ENCODE measurements at places on chromosomes 3 and 15. TPM values are rescaled to one million over a fixed set of nuclear protein-coding genes. Genes with fewer than 3 reads are reported as not detected.

The PDZRN3 gene
- 27.1 TPM for total RNA-seq

DNA sequence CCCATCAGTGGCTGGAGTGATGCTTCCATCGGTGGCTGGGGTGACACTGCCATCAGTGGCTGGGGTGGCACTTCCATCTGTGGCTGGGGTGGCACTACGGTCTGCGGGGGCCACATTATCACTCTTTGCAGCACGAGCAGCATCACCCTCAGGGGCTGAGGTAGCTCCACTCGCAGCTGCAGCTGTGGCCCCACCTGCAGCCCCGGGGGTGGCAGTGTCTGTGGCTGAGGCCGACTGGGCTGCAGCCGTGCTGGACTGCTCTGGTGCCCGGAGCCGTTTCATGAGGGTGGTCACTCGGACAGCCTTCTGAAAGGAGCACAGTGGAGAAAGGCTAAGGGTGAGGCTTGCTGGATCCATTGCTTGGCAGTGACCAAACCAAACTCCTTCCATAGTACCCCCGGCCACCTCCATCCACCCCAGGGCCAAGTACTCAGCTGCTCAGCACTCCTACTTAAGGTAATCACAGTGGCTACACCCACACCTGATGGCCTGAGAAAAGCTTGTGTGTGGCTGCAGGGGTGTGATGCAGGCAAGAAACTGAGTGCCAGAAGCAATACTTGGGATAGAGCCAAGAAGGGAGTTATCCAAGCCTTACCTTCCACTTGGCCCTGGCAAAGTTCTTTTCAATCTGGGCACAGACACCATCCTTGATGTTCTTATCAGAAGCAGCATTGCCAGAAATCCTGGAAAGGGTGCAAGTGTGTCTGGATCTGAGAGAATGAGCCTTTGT, 3.4 kb upstream of the TRAIP start:
- H3K4me1 ChIP-seq = peaks cover 7% of the 10 kb centered on the region
- no peak overlapping the region for H3K27ac ChIP-seq
- no peaks in the 10 kb centered on the region for H3K27me3 ChIP-seq
- DNase-seq = no peak
- no peak overlapping the region for H3K4me3 ChIP-seq

The CPEB1 gene
- total RNA-seq = 3.9 TPM

DNA sequence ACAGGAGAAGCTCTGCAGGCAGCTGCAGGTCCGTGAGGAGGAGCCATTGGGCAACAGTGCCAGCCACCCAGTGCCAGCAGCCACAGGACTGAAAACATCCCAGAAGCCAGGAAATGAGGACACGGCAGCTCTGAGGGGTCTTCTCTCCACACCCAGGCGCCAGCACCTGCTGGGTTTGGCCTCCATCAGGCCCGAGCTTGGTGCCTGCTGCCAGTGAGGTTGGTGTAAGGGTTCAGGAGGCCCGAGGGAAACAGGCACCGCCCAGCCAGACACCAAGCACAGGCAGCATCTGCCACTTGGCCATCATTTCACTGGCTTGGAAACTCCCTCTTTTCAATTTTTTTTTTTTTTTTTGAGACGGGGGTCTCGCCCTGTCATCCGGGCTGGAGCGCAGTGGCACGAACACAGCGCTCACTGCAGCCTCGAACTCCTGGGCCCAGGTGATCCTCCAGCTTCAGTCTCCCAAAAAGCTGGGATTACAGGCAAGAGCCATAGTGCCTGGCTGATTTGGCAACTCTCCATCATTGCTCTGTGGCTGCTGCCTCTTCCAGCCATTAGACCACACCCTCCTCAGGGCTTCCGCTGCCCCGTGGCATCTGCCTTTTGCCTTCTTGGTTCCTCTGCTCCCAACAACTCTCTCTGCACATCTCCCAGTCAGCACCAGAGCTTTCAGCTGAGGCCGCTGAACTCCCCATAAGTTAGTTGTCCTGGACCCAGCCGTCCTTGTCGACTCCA, 1.5 kb upstream of the ITIH3 start:
- H3K36me3 ChIP-seq = no peaks in the 10 kb centered on the region
- DNase-seq = no peak
- no peak overlapping the region for H3K4me3 ChIP-seq
- H3K4me1 ChIP-seq = no peaks in the 10 kb centered on the region
- H3K27me3 ChIP-seq = no peaks in the 10 kb centered on the region
- no peak overlapping the region for H3K27ac ChIP-seq

The GOLGA6L26 gene
- not detected for total RNA-seq

GRCh38 chr3:129593595-129594339, 12.7 kb downstream of the PLXND1 start:
- peak overlapping the region; percentile 68 for H3K27ac ChIP-seq
- no peaks in the 10 kb centered on the region for H3K36me3 ChIP-seq
- H3K4me3 ChIP-seq = no peak overlapping the region
- no peak for DNase-seq
- H3K27me3 ChIP-seq = no peaks in the 10 kb centered on the region
- peaks cover 69% of the 10 kb centered on the region for H3K4me1 ChIP-seq
